ENCODE measurements at places on chromosomes 6 and 20.

GRCh38 chr6:69128411-69128810 lies 493.3 kb downstream of the ADGRB3 start:
- no peak for DNase-seq

- no peak for DNase-seq
Observed at GRCh38 chr6:20302702-20303251, 90.5 kb upstream of the MBOAT1 start.

- DNase-seq, result no peak
Observed at GRCh38 chr6:43359831-43360230, 9.6 kb downstream of the ZNF318 start.

GRCh38 chr6:119280668-119281067 lies 68.9 kb downstream of the MAN1A1 start:
- no peak for DNase-seq

- no peak for DNase-seq
Observed at GRCh38 chr20:41509316-41510200, 108.6 kb downstream of the CHD6 start.

- DNase-seq, result no peak
Observed at GRCh38 chr20:43583982-43584432, 6.7 kb upstream of the IFT52 start.

GRCh38 chr6:130697995-130698535 lies 129.1 kb upstream of the SMLR1 start:
- peak; percentile 50 for DNase-seq

DNA sequence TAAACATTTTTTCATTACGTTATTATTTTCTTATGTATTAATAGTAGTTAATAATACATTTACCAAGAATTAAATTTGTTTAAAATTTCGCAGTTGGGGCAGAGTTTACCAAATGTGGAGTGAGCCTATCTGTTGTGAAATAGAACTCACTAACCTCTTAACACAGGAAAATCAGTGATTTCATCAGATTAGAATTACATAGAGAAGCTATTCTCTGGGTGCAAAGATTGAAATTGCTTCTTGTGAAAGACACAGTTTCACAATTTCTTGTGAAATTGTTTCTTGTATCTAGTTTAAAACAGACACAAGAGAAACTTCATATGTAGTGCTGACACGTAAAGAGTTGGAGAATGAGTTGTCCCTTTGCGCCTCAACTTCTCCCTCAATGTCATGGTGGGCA lies 69.4 kb upstream of the PRL start:
- DNase-seq, result no peak

DNA sequence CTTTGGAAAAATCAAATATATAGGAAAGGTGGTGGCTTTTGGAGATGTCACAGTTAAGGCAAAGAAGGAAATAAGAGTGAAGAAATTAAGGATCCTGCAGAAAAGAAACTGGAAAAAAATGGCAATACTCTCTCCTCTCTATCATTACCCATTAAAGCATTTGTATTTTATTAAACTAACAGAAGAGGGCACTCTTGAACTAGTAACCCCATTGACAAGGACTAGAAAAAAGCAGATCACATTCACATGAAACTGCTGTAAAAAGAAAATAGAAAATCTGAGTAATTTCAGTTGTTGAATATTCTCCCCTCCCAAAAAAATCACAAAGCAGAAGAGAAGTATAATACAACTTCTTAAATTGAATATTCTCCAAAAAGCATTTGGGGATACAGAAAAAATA lies 104.1 kb upstream of the SLC35B3 start:
- no peak for DNase-seq
